Activated CD4-positive, alpha-beta memory T cell treated with anti-CD3 and anti-CD28 coated beads, Interleukin-2, amount 10 ng/mL, durations not matched to agents 7 days and 5 days (primary cell): ENCODE measurements at places on chromosomes 2 and 18. TPM values are rescaled to one million over a fixed set of nuclear protein-coding genes. Genes with fewer than 3 reads are reported as not detected.

The ASPRV1 gene
- total RNA-seq: 0.98 TPM

The IMPA2 gene
- total RNA-seq: 12.6 TPM

The PAIP2B gene
- total RNA-seq: 1.7 TPM

The DSC2 gene
- total RNA-seq: not detected

The CYS1 gene
- 0.71 TPM for total RNA-seq

The CYP27A1 gene
- not detected for total RNA-seq
